ENCODE measurements at places on chromosomes 4 and X. TPM values are rescaled to one million over a fixed set of nuclear protein-coding genes. Genes with fewer than 3 reads are reported as not detected.

IQCM gene
- total RNA-seq = not detected

FAT4 gene
- total RNA-seq = 8.3 TPM

PDZD11 gene
- 92.9 TPM for total RNA-seq

NPY5R gene
- not detected for total RNA-seq

PRRG3 gene
- total RNA-seq = not detected

CCNB3 gene
- 0.18 TPM for total RNA-seq

SLITRK2 gene
- total RNA-seq = not detected

SULT1E1 gene
- total RNA-seq = 3.7 TPM

STATH gene
- total RNA-seq = not detected

PPP1R2C gene
- not detected for total RNA-seq

MCF2 gene
- total RNA-seq = not detected

PTPN13 gene
- 25.1 TPM for total RNA-seq

FAM120C gene
- total RNA-seq = 10.1 TPM

CLDN22 gene
- total RNA-seq = not detected

LEF1 gene
- total RNA-seq = 1.9 TPM

NAP1L2 gene
- 6.3 TPM for total RNA-seq

NPY1R gene
- not detected for total RNA-seq

FGF5 gene
- 2.8 TPM for total RNA-seq

DUSP9 gene
- 0.29 TPM for total RNA-seq

SPANXD gene
- total RNA-seq = not detected

PFKFB1 gene
- total RNA-seq = not detected

SPATA4 gene
- total RNA-seq = not detected

SFRP2 gene
- total RNA-seq = not detected

CENPVL1 gene
- not detected for total RNA-seq
